T-helper 17 cell (primary cell): ENCODE measurements at places on chromosomes 13 and 19.

DNA sequence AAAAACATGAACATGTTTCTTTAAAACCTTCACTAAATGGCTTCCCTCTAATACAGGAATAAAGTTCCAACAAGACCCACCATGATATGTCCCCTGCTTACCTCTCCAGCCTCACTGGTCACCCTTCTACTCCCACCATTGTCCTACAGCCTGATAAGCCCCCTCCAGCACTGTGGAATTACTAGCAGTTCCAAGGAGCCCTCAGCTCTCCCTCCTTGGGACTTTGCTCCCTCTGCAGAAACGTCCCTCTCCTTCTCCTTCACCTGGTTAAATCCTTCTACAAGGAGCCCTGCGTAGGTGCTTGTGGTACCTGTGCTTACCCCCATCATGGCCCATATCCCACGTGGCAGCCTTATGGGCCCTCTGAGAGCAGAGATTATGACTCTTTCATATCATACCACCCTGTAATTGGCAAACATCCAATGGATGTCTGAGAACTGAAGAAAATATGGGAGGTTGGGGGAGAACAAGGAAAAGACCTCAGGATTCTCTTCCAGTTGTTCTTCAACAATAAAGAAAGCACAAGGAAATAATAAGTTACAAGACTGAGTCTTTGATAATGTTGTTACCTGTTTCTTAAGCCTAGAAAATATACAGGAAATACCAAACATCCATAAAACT lies 26.1 kb upstream of the DOCK9 start:
- DNase-seq = no peak

DNA sequence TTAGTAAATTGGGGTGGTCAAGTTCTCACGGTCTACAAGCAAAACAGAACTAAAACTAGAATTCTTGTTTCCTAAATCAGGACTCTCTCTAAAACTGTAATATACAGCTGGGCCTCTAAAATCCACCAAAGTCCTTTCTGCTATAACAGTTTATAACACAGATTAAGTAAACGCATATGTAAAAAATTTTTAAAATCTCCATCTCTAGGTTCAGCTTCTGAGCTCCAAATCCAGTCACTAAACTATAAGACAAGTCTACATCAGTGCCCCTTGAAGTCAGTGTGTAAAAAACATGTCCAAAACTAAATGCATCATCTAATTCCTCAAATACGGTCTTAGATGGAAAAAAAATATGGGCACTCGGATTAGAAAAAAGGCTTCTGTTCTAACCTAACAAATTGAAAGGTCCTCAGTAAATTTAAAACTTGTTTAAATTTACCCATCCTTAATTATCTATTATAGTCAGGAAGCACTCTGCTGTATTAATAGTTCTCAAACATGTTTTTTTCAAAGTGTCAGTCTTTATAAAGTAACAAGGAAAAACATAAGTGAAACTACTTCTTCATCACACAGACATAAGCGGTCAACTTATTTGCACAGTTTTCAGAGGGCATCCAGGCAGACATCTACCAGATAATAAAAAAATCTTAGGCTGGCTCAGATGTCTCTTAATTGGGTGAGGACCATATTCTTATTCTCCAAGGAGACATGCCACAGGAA lies 33.6 kb downstream of the ELF1 start:
- no peak for DNase-seq

- no peak for DNase-seq
These were observed 9.4 kb upstream of the KBTBD7 start for GRCh38 chr13:41203810-41204209.

GRCh38 chr13:41085961-41086585 lies 24.8 kb downstream of the WBP4 start:
- no peak for DNase-seq

DNA sequence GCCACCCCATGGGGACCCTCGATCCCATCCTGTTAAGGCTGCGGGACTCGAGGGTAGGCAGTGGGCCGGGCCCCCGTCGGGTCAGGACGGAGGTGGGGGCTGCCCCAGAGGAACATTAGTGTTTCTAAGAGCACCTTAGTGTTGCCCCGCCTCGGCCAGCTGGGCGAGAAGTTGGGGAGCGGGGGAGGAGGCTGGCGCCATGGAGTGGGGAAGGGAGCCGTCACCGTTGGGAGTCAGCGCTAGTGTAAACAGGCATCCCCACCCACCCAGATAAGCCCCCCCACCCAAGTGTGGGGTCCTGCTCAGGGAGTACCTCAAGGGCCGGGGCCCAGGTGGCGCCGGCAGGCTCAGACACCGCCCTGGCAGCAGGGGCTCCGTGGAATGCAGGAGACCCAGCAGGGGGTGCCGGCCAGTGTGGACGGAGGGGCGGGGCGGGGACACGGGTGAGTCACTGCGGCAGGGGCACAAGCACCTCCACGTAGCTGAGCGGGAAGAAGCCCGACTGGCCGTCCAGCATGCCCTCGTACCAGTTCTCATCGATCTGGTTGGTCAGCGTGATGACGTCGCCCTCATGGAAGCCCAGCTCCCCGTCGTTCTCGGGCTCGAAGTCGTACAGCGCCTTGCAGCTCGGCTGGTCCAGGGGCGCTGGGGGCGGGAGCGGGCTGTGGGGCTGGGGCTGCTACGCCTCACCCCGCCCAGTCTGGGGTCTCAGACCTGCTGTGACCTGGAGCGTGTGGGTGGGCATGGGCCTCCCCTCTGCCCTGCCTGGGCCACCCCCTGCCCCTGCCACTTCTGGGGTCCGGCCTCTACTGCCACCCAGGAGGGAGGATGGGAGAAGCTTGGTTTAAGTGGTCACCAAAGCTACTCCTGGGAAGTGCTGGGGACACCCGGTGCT lies 18.0 kb downstream of the MPND start:
- DNase-seq = no peak

DNA sequence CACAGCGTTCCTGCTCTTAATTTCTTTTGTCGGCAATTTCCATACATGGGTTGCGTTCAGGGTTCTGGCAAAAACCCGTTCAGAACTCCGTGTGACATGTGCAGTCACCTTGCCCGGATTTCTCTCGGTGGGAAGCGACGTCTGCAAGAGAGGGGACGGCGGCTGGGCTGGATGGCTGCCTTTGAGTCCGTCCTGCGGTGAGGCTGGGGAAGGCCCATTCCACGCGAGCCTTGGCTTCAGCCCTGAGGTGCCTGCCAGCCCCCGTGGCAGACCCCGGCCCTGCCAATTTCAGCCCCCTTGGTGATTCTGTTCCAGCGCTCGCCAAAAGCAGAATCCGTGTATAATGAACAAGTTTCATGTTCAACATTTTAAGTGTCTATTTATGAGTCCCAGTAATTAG lies 72.6 kb upstream of the TSHZ3 start:
- no peak for DNase-seq

DNA sequence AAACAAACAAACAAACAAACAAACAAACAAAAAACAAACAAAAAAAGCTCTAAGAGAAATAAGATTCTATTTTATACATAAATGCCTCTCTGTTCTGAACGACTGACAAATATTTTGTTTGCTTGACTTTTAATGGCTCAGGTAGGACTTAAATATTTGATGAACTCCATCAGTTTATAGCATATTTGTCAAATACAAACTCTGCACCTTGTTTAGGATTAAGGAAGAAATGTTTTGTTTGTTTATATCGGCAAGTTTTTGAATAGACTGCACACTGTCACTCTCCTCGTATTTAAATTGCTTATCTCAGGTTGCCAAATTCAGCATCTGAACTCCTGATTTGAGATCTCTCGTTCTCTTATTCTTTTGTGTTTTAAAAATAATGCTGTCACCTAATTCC lies 1499.7 kb upstream of the SLC10A2 start:
- DNase-seq = no peak
